ENCODE measurements at places on chromosomes 7 and 10. TPM values are rescaled to one million over a fixed set of nuclear protein-coding genes. Genes with fewer than 3 reads are reported as not detected.

NPC1L1 gene
- total RNA-seq = not detected

PPP1R3C gene
- total RNA-seq = 0.94 TPM

DNA sequence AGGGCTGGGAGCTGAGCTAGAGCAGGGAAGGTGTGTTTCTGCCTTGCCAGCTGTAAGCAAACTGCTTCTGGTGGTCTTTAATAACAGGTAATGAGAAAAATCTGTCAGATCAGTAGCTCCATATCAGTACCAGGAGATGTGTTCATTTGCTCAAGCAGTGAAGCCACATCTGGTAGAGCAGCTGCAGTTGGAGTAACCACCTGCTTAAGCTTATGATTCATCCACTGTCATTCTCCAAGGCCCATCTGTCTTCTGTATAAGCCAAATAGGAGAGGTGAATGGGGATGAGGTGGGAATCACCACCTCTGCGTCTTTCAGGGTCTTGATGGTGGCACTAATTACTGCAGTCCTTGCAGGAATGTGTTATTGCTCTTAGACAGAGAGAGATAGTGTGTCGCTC, 18.4 kb upstream of the COBL start:
- no peaks in the 10 kb centered on the region for H3K4me1 ChIP-seq
- DNase-seq = no peak
- no peak overlapping the region for H3K4me3 ChIP-seq
- no peaks in the 10 kb centered on the region for H3K36me3 ChIP-seq

DNA sequence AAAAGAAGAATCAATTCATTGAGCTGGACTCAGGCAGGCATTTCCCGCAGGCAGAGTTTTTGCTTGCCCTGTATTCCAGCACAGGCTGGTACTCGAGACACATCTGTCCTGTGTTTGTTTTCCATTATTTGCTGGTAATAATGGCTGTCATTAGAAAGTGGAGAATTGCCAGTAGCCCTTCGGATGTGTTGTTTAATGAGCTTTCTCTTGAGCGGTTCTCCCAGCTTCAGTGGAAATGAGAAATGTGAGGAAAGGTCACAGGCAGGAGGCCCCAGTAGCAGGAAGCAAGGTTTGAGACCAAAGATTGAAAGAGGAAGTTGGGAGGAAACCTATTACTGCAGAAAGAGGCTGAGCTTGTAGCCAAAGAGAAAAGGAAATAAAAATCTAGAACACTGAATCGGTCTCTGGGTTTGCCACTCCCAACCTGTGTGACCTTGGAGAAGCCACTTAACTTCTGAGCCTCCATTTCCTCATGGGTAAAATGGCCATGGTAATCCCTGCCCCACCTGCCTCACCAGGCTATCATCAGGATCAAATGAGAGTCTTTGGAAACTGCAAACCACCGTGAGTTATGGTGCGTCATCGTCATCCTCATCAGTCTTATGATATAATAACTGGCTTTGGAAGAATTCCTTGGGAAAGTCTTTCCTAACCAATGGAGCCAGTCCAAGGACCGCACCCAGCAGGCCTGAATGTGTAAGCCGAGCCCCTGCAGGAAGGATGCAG, 67.7 kb downstream of the TACR2 start:
- H3K27ac ChIP-seq = peak overlapping the region; percentile 73
- no peak for DNase-seq
- peaks cover 74% of the 10 kb centered on the region for H3K4me1 ChIP-seq
- peaks cover 81% of the 10 kb centered on the region for H3K36me3 ChIP-seq

- no peak overlapping the region for H3K4me3 ChIP-seq
- DNase-seq = no peak
- H3K4me1 ChIP-seq = no peaks in the 10 kb centered on the region
- no peaks in the 10 kb centered on the region for H3K36me3 ChIP-seq
Observed at GRCh38 chr7:18894155-18894554, 223.3 kb downstream of the TWIST1 start.

C10orf67 gene
- 0.25 TPM for total RNA-seq

CD36 gene
- not detected for total RNA-seq

GRCh38 chr10:43123361-43124093, 14.7 kb upstream of the CSGALNACT2 start:
- peaks cover 39% of the 10 kb centered on the region for H3K4me1 ChIP-seq
- DNase-seq = peak; percentile 0
- no peak overlapping the region for H3K4me3 ChIP-seq
- no peaks in the 10 kb centered on the region for H3K36me3 ChIP-seq

CLCN1 gene
- total RNA-seq = 0.09 TPM

DNA sequence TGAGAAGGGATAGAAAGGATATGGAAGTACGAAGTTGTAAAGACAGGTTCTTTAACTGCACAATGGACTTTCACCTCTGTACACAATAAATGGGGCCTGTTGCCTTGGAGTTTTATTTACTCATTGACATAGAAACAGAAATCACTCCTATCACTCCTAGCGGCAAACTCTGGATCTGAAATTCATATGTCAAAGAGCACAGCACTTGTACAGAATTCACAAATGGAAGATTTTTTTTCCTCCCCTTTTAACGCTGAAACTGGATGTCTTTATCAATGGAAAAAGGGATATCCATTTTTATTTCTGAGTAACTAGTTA, 18.2 kb downstream of the NT5C3A start:
- H3K27ac ChIP-seq = peak overlapping the region; percentile 4
- no peaks in the 10 kb centered on the region for H3K27me3 ChIP-seq
- no peak overlapping the region for H3K4me3 ChIP-seq
- no peaks in the 10 kb centered on the region for H3K36me3 ChIP-seq

GRCh38 chr7:118142012-118142411, 42.0 kb upstream of the LSM8 start:
- H3K27me3 ChIP-seq = peaks cover 3% of the 10 kb centered on the region
- no peak for DNase-seq
- no peak overlapping the region for H3K27ac ChIP-seq
- no peak overlapping the region for H3K4me3 ChIP-seq

DNA sequence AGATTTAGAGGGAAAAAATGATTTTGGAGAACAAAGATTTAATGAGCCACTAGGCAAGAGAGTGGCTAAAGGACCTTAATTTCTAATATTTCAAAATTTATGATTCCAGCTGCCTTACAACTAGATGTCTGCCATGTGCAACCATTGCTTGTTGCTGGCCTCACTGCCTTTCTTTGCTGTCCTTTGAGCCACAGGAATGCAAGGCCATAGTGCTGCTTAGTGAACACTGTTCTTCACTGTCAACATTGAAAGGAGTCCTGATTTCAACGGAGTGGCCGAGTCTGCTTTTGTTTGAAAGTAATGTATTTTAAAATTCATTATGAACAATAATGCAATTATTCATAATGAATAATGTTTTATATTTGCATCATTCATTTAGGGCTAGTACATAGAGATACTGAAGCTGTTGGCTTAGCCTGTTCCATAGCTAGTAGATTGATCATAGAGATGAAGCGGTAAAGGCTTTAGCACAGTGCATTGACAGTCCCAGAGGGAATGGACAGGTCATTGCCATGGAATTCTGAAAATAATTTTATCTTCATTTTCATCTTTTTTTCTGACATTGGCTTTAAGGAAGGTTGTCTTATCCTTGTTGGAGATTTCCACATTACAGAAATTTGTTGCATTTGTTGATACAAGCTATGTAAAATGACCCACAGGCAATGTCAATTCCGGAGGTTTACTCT, 544.1 kb downstream of the AUTS2 start:
- no peak for DNase-seq
- no peak overlapping the region for H3K27ac ChIP-seq
- no peaks in the 10 kb centered on the region for H3K4me1 ChIP-seq
- H3K36me3 ChIP-seq = no peaks in the 10 kb centered on the region

DNA sequence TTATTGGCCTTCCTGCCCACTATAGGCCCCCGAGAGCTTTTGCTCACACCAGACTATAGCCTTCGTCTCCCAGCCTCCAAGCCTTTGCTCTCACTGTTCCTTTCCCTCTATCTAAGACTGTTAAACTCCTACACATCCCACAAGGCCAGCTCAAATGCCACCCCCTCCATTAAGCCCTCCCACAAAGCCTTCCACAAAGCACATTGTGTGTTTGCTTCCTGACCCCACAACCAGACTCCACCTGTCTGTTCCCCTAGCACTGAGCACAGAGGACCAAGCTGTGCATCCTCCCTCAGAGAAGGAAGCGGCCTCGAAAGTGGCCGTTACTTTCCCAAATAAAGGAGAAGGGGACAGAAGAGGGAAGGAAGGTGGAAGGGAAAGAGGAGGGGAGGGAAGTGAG, 1.3 kb downstream of the LOXL4 start:
- no peak overlapping the region for H3K27ac ChIP-seq
- no peak overlapping the region for H3K4me3 ChIP-seq
- no peak for DNase-seq
- H3K36me3 ChIP-seq = no peaks in the 10 kb centered on the region

FAM241B gene
- 12.5 TPM for total RNA-seq

DNA sequence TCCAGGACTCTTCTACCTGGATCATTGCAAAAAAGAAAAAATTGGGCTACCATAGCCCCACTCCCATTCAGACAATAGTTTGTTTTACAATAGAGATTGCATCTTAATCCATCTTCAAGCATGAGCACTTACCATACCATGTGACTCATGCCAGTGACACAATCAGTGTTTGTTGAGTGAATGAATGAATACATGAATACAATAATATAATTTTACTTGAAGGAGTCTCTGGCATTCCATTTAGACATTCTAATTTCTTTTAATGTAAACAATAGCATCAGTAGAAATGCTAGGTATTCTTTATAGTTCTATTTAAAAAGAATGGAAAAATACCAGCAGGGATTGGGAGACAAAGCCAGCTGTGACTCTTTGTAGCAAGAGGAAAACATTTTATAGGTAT, 141.6 kb upstream of the AKR1E2 start:
- H3K36me3 ChIP-seq = no peaks in the 10 kb centered on the region
- peaks cover 22% of the 10 kb centered on the region for H3K27me3 ChIP-seq
- H3K4me1 ChIP-seq = peaks cover 35% of the 10 kb centered on the region
- DNase-seq = no peak
- H3K27ac ChIP-seq = no peak overlapping the region
